ENCODE measurements at places on chromosomes 7 and 10.

DNA sequence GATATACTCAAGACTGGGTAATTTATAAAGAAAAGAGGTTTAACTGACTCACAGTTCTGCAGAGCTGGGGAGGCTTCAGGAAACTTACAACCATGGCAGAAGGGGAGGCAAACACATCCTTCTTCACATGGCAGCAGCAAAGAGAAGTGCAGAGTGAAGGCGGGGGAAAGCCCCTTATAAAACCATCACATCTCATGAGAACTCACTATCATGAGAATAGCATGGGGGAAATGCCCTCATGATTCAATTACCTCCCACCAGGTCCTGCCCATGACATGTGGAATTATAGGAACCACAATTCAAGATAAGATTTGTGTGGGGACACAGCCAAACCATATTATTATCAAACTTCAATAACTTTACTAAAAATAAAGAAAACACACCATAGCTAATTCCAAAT lies 30.4 kb upstream of the JAZF1 start:
- no peak for DNase-seq

DNA sequence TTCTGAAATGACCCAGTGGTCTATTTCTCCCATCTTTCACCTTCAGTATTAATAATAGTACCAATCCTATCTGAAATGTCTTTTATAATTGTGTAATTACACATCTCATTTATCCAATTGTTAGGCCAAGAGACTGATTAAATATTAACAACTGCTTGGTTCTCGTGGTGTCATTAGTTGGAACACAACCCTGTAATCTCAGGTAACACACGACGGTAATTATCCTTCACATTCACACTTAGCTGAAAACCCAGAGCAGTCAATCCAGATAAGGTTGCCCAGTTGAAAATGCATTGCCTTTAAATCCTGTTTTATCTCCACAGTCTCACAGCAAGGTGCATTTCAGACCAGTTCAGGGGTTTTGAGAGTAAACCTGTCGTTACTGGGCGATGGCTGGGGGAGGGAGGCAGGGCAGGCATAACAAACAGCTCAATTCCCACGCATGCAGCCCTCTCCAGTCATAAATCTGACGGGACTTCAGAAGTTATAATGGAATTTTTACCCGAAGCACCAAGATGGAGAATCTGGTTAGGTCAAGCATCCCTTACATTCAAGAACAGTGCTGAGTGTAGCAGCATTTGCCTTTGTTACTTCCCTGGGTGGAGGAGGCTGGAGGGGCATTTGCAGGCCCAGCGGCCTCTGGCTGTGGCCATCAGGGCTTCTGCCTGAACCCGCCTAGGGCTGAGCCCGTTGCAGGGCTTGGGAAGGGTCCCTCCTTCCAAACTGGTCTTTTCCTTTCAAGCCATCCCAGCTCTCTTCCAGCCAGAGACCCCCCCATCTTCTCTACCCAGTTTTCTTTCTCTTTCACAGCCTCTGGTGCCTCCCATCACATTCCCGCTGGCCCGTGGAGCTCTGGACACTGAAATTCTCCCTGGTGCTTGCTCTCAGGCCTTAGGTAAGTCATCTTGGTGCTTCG lies 201.0 kb upstream of the LYZL2 start:
- peak; percentile 9 for DNase-seq

GRCh38 chr10:10829576-10829975 lies 188.1 kb upstream of the CELF2 start:
- no peak for DNase-seq

- no peak for DNase-seq
Observed at GRCh38 chr7:2282185-2282751, 32.0 kb downstream of the SNX8 start.

- DNase-seq: no peak
Observed at GRCh38 chr10:22780474-22780885, 66.1 kb upstream of the PIP4K2A start.

DNA sequence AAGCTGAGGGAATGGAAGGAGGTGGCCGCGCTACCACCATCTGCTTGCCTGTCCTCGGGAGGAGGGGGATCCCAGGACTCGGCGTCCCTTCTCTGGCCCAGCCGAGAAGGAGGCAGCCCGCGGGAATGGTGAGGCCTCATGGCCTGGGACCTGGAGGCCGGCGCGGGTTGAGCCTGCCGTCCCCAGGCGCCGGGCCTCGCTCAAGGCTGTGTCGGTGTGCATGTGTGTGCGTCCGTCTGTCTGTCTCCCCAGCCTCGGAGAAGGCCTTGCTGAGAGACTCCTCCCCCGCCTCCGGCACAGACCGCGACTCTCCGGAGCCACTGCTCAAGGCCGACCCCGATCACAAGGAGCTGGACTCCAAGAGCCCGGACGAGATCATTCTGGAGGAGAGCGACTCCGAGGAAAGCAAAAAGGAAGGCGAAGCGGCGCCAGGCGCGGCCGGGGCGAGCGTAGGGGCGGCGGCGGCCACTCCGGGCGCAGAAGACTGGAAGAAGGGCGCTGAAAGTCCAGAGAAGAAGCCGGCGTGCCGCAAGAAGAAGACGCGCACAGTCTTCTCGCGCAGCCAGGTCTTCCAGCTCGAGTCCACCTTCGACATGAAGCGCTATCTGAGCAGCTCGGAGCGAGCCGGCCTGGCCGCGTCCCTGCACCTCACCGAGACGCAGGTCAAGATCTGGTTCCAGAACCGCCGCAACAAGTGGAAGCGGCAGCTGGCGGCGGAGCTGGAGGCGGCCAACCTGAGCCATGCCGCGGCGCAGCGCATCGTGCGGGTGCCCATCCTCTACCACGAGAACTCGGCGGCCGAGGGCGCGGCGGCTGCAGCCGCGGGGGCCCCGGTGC lies 1.3 kb downstream of the HMX3 start:
- DNase-seq: no peak

DNA sequence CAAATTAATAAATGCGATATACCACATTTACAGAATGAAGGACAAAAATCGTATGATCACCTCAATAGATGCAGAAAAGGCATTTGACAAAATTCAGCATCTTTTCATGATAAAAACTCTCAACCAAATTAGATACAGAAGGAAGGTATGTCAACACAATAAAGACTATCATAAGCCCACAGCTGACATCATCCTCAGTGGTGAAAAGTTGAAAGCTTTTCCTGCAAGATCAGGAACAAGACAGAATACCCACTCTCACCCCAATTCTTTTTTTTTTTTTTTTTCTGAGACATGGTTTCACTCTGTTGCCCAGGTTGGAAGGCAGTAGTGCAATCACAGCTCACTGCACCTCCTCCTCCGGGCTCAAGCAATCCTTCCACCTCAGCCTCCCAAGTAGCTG lies 67.2 kb downstream of the TPST1 start:
- DNase-seq: no peak

GRCh38 chr7:128170461-128170860 lies 70.6 kb upstream of the LEP start:
- no peak for DNase-seq

Data from hematopoietic multipotent progenitor cell treated with erythropoietin and hydrocortisone succinate and interleukin-3 and kit ligand, for 17 days (in vitro differentiated cells).